Lung (tissue), 17 donors: ENCODE measurements at places on chromosomes 16 and 17. TPM values are rescaled to one million over a fixed set of nuclear protein-coding genes. Genes with fewer than 3 reads are reported as not detected.

DNA sequence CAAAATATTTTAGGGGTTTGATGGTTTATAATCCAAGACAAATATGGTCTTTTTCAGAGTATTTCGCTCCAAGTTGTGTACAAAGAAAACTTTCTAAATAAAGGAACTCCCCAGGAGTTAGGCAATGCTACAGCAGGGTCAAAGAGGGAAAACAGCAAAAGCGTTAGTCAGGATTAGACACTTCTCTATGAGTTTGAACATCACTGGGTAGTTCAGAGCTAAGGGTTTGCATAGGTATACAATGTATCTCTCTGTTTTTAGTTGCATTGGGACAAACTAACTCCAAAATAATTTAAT, 34.8 kb downstream of the FAM20A start:
- DNase-seq, result no peak

DNA sequence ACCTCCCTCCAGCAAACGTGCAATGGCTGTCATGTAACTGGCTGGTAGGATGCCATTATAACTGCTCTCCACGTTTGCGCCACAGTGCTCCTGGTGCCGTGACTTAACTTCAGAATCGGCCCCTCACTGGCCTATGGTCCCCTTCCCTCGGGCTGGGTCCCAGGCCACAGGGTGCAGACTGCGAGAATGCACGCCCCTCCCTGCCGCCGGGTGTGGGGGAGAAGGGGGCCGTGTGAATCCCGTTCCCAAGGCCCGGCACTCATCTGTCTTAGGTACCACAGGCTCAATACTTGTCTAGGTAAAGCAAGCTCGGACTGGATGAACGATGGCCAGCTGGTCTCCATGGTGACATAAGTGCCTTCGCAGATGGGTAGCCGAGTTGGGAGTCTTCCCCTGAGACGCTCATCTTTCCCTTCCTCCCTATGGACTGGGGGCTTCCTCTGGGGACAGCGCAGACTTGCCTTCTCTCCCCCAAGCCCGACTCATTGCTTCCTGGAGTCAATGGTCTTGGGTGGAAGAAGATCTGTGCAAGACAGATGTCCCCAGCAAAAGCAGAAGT, 37.8 kb downstream of the TIMM22 start:
- no peak for DNase-seq

The KRTAP9-8 gene
- total RNA-seq, result not detected

The ZG16B gene
- total RNA-seq, result 4.7 TPM

DNA sequence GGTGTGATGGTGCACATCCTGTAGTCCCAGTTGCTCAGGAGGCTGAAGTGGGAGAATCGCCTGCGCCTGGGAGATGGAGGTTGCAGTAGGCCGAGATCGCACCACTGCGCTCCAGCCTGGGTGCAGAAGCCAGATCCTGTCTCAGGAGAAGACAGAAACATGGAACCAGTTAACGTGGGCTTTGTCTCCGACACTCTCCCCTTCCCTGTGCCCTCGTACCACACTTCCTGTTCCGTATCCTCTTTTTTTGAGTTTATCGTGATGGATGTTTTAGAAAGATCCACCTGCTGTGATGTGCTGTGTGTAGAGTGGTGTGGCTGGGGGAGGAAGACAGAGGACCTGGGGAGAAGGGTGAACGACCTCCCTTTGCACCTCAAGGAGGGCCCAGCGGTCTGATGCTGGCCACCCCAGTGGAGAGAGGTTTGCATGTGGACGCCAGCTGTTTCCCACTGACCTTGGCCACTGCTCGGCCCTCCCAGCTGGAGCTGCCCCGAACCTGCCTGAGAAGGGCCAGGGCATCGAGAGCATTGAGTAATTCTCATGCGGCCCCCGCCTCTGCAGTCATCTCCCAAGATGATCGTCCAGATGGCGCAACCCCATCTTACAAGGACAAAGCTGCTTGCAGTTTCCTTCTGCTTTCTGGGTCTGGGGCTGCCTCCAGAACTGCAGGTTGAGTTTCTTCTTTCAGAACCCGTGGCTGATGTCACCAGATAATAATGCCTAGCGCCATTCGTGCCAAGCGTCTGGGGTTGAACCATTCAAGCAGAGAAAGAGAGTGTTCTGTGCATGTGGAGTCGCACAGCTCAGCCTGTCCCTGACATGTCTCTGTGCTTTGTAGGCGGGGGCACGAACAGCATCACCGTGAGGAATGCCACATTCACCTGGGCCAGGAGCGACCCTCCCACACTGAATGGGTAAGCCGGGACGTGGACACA, 126.3 kb downstream of the ABCC1 start:
- no peak for DNase-seq

The AANAT gene
- 0.31 TPM for total RNA-seq

GRCh38 chr17:73436954-73437353, 125.2 kb upstream of the CDC42EP4 start:
- DNase-seq, result no peak

DNA sequence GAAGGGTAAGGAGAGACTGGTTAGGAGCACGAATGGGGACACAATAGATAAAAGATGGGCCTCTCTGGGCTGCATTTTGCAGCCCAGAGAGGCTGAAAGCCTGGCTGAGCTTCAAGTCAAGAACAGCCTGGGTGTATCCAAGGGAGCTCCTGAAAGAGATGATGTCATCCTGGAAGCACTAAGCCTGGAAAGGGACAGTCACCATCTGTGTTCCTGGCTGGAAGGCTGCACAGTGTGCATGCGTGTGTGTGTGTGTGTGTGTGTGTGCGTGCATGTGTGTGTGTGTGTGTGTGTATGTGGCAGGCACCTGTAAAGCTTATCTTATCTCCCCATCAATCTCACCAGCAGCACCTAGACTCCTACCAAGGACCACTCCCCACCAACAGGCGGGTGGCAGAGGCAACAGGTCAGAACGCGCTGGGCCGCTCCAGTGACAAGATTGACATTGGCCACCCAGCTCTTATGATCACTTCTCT, 44.1 kb downstream of the COG7 start:
- DNase-seq, result peak; percentile 32

The GALK1 gene
- total RNA-seq, result 23.0 TPM

GRCh38 chr17:21167303-21167702, 40.5 kb downstream of the DHRS7B start:
- DNase-seq, result no peak

GRCh38 chr17:70202840-70203239, 33.5 kb downstream of the KCNJ2 start:
- DNase-seq, result no peak

- no peak for DNase-seq
Observed at GRCh38 chr16:73886426-73886825, 410.2 kb upstream of the PSMD7 start.

GRCh38 chr17:10233161-10233560, 34.8 kb upstream of the GAS7 start:
- DNase-seq, result no peak
